ENCODE measurements at places on chromosomes 5 and 9.

DNA sequence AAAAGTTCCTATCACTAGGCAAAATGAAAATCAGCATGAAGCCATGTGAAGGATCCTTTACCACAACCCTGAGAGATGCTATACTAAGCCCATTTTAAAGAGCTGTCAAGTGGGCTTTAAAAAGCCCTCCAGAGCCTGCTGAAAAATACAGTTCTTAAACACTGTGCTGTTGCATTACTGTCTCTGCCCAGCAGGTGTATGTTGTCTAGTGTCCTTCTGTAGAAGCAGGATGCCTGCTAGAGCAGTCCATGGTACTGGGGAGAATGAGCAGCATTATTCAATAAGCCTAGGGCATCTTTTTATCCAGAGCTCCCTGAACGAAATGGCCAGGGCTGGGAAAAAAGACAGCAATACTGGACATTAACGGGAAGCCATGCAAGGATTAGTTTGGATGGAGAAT, 126.2 kb upstream of the PLCXD3 start:
- no peak for DNase-seq

- no peak for DNase-seq
Observed at GRCh38 chr5:180350711-180351465, 2.2 kb downstream of the GFPT2 start.

DNA sequence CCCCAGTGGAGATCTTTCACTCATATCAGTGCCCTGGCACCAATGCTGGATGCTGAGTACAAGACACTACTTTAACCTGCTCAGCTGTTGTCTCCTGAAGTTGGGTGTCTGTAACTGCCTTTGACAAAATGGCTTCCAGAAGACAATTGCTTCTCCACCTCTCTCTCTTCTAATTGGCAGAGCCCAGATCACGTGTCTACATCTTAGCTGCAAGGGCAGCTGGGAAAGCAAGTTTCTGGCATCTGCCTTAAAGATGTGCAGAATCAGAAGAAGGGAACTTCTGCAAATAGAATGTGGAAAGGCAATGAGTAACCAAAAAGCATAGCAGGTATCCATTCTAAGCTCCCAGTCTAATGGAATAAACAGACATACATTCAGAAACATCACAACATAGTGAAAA, 81.1 kb downstream of the PDZD2 start:
- no peak for DNase-seq

DNA sequence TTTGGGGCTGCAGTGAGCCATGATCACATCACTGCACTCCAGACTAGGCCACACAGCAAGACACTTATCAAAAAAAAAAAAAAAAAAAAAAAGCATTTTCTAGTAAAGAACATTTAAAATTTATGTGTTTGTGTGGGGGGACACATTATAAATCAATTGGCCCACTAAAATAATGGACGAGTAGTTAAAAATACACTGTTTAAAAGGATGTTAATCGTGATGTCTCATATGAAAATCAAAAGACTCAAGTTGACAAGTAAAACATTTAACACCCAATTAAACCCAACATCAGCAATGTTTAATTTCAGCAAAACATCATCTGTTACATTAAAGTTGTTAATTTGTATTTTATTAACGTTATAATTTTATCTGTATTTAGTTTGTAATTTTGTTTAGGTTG, 152.3 kb downstream of the MAPKAP1 start:
- DNase-seq = no peak

GRCh38 chr9:112338561-112338960, 5.1 kb upstream of the PTBP3 start:
- no peak for DNase-seq

DNA sequence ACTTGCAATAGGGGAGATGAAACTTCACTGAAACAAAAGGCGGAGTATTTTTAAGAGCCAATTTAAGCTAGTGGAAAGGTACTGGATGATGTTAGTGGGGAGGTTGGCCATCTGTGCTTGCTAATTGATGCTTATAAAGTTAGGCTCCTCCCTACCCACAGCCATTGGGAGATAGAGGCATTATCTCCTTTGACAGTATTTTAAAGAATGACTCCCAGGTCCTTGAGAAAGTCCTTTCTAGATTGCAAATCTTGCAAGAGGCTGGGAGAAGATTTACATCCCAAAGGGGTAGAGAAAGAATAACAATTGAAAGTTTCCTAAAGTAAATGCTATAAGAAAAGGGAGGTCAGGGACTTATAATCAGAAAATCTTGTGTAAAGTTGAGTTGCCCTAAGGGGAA, 282.6 kb downstream of the BRINP1 start:
- DNase-seq = no peak

GRCh38 chr5:140633021-140633471, at the start of gene CD14:
Gene CD14, minus strand, starts transcription at chr5:140633175. Its CDS starts 104 bp downstream, at chr5:140633071.
- DNase-seq = no peak

DNA sequence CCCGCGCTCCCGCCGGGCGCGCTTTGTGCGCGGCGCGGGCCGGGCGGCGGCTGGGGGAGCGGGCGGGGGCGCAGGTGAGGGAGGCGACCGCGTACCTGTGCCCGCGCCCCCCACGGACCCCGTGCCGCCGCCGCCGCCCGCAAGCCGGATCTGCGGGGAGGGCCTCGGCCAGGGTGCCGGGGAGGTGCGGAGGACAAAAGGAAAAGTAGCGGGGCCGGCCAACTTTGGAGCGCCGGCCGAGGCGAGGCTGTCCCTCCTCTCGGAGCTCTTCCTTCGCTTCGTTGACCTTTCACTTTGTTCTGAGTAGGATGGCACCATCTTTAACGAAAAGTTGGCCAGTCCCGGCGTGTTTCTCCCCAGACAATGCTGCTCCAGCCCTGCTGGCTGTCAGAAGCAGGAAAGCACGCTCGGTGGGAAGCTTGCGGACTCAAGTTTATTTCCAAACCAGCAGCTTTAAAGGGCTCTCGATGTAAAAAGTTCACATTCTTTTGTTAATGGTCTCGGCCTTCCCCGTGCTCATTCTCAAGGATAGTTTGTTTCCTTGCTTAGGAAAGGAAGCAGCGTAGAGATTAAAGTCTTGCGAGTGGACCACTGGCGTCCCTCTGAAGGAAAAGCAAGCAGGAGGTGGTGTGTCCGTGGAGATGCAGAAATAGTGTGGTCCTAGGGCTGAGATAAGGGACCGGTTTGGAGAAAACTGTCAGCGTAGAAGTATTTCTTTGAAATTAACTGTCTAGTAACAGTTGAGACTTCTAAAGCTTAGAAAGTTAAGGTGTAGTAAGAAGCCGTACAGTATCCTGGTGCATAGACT, 639 bp downstream of the EHMT1 start:
- DNase-seq = no peak

- DNase-seq = no peak
Observed at GRCh38 chr9:70514273-70514672, 99.8 kb upstream of the KLF9 start.

- no peak for DNase-seq
Observed at GRCh38 chr9:5510989-5511388, 658 bp downstream of the PDCD1LG2 start.

GRCh38 chr5:39446231-39446630, 21.5 kb upstream of the DAB2 start:
- no peak for DNase-seq

DNA sequence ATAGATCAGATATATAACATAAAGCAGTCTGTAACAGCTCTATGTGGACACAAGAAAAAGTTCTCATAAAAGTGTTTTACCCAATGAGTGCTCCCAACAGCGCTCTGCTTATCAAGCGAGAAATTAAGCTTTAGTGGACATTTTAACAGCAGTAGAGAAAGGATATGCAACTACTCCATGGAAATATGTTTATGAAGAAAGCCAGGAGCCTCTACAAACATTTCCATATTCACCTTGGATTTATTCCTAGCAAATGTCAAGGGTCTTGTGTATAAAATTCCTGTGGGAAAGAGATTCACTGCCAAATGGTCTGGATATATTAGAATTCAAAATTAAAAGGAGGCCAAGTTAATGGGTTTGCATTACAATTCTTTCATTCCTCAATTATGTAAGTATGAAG, 66.5 kb downstream of the DTWD2 start:
- DNase-seq = no peak

DNA sequence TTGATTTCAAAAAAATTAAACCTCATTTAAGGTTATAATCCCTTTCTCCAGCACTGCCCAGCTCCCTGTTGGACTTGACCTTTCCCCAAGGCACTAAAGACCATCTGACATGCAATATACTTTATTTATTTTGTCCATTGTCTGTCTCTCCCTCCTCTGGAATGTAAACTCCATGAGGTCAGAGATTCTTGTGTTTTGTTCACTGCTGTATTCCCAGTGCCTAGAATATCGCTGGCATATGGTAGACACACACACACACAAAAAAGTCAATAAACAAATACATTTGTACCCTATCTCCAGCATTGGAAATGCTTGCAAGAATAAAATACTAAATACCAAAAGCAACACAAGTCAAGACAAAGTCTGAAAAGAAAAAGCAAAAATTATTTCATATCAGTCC, 17.3 kb upstream of the ARSB start:
- no peak for DNase-seq

DNA sequence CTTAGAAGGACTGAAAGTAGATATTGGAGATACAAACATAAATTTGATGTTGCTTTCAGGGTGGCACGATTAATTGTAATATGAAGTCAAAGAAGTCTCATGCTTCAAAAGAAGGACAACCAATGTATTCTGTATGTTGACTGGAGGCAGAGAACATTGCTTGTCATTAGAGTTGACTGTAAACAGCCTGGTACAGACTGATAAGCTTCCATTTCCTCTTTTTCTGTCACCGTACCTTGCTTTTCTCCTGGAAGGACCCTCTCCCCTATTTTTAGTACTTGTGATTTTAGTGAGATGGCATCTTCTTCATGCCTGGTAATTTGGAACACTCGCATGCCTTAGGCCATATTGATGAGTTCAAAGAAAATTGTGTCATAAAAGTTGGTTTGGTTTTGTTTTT, 809.4 kb downstream of the PRELID2 start:
- no peak for DNase-seq

GRCh38 chr5:124025306-124025845, 513.4 kb downstream of the CSNK1G3 start:
- no peak for DNase-seq

GRCh38 chr9:4657426-4658159, 4.5 kb upstream of the PLPP6 start:
- DNase-seq = no peak

DNA sequence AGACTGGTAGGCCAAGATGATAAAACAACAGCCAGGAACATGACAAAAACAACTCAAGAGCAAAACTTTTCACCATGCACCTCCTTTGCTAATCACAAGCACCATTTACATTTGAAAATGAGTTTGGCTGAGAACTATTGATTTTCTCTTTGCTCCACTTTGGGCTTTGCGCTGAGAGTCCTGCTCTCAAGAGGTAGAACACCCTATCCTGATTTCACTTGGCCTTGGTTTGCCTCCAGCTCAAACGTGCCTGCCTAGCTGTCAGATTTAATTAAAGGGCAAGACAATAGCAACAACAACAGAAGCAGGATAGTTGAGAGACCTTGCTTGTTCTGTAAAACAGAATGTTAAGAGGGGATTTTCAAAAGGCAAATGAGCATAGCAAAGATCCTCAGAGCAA, 128.2 kb upstream of the ASTN2 start:
- DNase-seq = no peak

GRCh38 chr5:40240111-40240510, 439.6 kb upstream of the PTGER4 start:
- DNase-seq = no peak

GRCh38 chr5:111345731-111346130, 121.5 kb downstream of the CAMK4 start:
- peak; percentile 26 for DNase-seq

- DNase-seq = no peak
Observed at GRCh38 chr9:131399972-131400371, 6.1 kb downstream of the PRRC2B start.

- no peak for DNase-seq
Observed at GRCh38 chr5:125597338-125597737, 825.9 kb upstream of the GRAMD2B start.

DNA sequence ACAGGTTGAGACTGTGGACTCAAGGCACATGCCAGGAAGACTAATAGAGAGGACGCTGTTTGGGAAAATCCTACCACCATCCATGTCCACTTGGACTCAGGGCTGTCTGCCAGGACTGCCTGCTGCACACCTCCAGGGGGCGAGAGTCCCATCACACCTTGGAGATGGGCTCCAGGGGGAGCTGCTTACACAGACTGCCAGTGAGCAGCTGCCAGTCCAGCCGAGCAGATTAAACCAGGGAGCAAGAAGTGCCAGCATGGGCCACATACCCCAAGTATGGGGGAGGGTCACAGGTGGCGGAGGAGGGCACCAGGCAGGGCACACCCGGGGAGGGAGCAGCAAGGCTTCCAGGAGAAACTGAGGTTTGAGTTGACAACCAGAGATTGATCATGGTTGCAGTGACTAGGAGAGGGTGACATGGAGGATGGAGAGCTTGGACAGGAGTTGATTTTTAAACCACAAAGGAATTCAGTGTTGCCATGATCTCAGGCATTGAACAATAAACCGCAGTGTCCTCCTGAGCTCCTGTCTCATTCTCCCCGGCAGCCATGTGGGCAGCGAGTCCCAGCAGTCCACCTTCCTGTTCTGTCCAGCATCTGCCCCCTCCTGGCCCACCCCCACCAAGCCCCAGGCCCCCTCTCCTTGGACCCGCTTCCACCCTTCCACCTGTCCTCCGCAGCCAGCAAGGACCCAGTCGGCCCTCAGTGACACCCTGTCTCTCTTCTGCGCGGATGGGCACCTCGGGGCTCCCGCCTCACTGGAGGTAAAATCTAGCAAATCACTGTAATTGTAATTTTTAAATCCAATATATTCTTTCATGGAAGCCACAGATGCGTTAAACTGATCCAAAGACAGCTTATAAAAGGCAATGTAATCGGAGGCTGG, 3.1 kb upstream of the VAV2 start:
- DNase-seq = no peak

GRCh38 chr5:109931049-109931780, 241.5 kb downstream of the MAN2A1 start:
- no peak for DNase-seq

DNA sequence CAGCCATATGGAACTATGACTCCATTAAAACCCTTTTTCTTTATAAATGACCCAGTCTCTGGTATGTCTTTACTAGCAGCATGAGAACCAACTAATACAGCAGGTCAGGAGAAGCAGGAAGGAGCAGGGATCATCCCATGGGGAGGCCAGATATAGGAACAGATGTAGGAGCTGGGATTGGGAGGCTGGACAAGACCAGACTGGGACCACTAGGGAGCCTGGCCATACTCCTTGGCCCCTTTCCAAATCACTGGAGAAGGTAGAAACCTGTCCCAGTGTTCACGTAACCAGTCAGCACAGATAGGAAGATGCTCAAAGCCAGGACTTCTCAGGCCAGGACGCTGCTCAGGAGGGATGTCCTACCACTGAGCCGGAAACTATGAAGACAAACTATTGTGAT, 95.5 kb downstream of the LMX1B start:
- no peak for DNase-seq

GRCh38 chr9:125338929-125339328, 77.3 kb downstream of the GAPVD1 start:
- DNase-seq = no peak

- DNase-seq = no peak
Observed at GRCh38 chr9:33042473-33042872, 17.4 kb downstream of the DNAJA1 start.

DNA sequence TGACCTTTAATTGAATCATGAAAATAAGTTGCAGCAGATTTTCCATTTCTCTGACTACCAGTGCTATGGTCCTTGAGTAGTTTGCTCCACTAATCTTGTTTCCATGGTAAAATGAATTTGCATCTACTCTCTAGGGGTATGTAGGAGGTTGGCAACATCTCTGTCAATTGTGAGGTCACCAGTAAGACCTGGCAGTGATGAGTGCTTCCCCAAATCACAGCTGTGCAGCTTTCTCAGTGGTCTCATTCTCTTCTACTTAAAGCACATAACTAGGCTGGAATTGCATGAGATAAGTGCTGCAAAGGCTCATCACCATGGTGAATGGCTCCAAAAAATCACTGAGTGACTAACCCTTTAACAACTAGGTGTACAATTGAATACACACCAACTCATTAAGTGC, 36.3 kb downstream of the ADAMTS19 start:
- DNase-seq = no peak

Data from DMS 273 treated with DMSO at 0.1 percent for 48 hours (cell line).